ENCODE measurements at places on chromosomes 3 and 15.

- DNase-seq = peak; percentile 25
Observed at GRCh38 chr3:123723522-123724168, 138.8 kb upstream of the HACD2 start.

DNA sequence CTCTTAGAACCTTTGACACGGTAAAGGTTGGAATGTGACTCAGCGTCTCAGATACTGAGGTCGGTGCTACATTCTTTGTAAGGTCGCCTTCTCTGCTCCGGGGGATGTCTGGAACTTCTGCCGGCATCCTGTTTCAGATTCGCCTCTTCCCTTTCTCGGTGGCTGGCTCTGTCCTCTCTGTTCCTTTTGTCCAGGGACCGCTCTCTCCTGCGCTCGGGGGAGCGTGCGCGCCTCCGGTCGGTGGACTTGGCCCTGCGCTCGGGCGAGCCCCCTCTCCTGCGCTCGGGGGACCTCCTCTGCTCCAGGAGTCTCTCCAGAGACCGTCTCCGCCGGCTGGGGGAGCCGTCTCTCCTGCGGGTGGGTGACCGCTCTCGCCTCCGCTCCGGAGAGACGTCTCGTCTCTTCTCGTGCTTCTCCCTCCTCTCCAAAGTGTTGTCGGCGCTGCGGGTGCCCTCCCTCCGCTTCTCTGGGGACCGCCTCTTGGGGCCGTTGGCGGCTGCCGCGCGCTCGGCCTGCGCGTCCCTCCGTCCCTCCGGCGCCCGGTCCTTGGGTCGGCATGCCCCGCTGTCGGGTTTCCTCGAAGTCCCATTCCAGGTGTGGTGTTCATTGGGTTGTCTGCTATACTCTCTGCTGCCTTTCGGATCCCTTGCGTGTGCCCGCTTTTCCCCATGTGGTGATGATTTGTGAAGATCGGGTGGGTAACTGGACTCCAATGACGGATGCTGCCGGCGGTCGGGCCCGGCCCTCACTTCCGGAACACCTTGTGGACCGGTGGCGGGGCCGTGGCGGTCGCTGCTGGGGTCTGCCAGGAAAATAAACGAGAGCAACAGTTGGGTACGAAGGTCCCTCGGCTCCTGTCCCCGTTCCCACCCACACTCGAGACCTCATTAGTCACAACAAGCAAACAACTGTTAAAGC is 668.8 kb upstream of the ADAMTS9 start:
- DNase-seq = no peak

DNA sequence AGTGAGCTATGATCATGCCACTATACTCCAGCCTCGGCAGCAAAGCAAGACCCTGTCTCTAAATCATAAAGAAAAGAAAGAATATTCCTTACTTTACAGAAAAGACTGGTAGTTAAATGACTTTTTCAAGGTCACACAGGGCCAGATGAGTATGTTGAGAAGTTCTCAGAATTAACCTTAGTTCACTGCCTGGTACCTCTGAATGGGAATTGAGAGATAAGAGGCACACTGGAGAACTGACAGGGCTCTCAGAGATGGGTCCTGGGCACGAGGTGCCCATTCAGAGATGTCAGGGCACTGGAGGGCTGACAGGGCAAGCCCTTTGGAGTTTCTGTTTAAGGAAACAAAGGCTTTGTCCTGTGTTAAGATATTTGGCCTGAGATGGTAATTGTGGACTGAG is 157.7 kb downstream of the PDE8A start:
- DNase-seq = no peak

DNA sequence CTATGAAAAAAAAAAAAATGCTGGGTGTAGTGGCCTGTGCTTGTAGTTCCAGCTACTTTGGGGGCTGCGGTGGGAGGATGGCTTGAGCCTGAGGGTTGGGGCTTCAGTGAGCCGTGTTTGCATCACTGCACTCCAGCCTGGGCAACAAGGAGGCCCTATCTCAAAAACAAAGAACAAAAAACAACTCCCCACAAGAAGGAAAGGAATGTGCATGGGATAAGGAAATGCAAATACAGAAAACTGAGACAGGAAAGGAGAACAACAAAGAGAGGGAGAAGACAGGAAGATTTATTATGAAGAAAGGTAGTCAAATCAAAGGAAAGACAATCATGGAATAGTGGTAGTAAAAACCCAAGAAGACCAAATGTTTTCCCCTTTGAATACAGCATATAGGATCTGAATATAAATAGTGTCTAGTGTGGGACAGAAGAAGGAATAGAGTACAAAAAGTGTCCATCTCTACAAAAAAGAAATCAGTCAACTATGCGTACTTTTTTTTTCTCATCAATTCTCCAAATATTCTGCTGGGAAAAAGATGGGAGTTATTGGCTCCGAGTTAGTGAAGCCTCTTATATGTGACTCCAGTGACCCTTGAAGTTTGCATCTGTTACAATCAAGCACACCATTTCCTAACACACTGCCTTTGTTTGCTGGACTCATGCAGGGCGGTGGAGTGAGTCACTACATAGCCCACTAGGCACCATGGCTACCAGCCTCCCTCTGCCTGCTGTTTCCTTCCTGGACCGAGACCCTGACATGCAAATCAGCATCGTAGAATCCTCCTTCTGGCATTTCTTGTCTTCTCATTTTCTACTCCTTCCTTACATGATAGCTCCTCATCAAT is 101.2 kb upstream of the PTX3 start:
- no peak for DNase-seq

DNA sequence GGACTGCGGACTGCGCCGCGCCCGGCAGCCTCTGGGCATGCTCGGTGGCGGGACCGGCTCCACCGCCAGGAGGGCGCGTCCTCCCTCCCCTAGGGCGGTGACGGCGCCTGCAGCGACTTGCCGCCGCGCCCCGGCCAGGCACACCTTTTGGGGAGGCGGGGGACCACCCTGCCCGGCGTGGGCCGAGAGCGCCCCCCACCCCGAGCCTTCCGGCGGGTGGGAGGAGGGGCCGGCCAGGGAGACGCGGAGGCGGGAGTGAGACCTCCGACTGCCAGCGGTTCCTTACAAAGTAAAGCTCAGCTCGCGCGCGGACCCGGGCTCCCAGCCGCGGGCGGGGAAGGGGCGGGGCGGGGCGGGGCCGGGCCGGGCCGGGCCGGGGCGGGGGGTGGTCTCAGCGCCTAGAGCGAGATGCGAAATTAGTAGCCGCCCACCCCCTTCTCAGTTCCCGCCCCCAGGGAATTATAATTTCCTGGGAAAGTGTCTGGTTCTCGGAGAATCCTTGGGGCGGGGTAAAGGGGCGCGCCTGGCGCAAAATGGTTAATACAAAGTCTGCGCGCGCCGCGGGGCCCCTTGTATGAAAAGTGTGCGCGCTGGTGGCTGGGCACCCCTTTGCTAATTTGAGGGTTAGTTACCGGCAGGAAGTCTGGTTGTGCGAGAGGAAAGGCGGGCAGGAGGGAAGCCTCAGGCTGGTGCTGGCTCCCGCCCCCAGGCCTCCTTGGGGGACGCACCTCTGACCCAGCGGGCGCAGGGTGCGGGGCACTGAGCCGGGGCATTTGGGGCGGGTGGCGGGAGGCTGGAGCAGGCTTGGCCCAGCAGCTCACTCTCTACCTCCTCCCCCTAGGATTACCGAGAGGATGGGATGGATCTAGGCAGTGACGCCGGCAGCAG is 224.8 kb upstream of the IL12A start:
- DNase-seq = peak; percentile 85

- no peak for DNase-seq
Observed at GRCh38 chr15:76866008-76866407, 39.1 kb downstream of the SCAPER start.

GRCh38 chr3:4351164-4351855 is 48.1 kb downstream of the SETMAR start:
- DNase-seq = no peak

DNA sequence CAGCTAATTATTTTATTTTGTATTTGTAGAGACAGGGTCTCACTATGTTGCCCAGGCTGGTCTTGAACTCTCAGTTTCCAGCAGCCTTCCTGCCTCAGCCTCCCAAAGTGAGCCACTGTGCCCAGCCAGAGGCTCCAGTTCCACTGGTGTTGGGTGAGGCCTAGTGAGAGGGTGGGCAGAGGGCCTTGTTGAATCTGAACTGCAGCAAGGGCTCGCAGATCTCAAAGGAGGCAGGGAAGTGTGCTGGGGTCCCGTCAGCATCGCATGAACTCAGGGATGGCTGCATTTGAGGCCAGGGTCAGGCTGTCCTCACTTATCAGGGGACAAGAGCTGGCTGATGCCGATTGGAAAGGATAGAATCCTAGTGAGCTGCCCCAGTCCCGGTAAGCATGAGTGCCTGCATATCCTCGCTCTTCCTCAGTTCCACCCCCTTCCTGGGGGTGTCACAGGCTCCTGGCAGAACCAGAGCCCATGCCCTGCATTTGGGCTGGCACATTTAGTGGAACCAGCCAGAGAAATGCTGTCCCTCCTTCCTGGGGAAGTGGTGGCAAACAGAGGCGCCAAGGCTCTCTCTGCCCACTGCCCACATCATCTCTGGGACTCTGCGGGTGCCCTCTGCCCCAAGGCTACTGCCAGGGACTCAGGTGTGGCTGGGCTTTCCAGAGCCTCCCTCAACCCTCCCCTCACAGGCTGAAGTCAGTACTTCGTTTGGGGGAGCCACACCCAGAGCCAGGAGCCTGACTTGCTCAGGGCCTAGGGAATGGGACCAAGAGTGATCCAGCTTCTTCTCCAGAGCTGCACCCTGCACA is 24.1 kb downstream of the ALS2CL start:
- no peak for DNase-seq

DNA sequence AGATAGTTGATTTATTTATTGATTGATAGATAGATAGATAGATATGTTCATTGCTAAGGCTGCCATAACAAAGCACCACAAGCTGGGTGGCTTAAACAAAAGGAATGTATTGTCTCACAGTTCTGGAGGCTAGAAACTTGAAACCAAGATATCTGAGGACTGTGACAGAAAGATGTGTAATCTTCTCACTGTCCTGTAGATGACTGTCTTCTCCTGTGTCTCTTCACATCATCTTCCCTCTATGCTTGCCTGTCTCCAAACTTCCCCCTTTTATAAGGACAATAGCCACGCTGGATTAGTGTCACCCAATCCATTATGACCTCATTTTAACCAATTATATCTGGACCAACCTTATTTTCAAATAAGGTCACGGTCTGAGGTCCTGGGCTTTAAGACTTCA is 40.9 kb downstream of the GNB4 start:
- DNase-seq = no peak

DNA sequence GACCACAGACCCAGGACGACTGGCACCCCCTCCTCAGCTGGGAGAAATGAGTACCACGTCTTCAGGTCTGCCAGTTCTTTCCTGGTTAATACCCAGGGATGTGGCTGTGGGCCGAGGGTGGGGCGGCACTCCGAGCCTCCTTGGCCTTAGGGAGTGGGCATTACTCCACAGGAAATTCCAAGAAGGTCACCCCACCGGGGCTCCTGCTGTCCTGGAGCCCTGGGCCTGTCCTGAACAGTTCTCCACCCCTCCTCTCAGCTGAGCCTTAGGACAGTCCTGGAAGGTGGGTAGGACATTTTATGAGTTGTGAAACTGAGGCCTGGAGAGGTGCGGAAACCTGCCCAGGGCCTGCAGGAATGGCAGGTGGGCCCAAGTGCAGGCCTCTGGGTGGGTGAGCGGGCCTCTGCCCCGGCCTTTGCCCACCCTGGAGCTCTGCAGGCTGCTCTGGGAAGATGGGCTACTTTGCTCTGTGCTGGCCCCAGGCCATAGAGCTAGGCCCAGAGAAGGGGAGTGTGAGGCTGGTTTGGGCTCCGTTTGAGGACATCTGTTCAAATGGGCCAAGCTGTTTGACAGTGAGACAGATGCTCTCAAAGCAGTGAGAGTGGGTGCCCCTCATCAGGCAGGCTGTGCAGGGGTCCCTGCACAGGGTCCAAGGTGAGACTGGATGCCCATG is 103.1 kb downstream of the TMEM266 start:
- DNase-seq = no peak

GRCh38 chr3:15456321-15456720 is 28.9 kb downstream of the EAF1 start:
- no peak for DNase-seq

DNA sequence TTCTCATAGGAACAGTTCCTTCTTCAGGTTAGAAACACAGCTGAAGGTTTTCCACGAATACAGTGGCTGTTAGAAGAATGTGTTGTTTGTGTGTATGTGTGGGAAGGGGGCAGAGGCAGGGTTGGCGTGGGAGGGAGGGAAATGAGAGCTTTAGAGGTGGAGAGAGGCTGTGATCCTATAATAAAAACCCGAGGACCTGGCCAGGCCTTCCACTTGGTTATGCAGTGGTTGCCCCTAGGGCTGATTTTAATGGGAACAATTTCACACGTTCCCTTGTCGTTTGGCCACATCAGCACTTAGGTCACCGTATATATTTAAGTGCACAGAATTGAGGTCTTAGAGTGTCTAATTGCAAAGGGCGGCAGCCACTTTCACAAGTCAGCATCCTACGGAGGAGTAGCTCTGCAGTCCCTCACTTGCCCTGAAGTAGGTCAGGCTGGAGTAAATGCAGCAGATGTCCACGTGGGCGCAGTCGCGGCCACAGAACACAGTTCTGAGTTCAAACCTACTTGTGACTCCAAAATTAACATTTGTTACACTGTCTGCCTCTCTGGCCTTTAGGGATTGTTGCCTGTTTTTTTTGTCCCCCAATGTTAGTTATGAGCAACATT is 85.6 kb downstream of the PDCD6IP start:
- no peak for DNase-seq

DNA sequence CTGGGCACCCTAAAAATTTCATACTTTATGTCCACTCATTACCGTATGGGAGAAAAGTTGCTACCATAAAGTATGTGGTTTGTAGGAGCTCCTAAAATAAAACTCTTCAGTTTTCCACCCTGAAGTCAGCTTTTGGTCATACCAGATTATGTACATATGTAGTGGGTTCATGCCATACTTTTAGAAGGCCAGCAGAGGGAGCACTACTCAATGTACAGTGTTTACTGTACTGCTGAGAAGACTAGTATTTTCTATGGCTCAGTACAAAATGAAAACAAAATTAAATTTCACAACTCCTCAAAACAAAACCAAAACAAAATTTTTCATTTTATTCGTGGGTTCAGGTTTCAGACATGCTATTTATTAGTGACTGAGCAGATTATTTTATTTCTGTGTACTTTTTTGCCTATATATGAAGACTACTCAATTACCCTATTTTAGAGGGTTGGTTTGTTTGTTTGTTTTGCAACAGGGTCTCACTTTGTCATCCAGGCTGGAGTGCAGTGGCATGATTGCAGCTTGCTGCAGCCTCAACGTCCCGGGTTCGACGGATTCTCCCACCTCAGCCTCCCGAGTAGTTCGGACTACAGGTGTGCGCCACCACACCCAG is 24.3 kb downstream of the NXPE3 start:
- DNase-seq = peak; percentile 7

- no peak for DNase-seq
Observed at GRCh38 chr3:190458040-190458439, 8.3 kb upstream of the TMEM207 start.

All from NCI-H187 (cell line).